ENCODE measurements at places on chromosomes 13 and 19.

- no peak for DNase-seq
Measured at GRCh38 chr13:30338331-30338851, 31.0 kb upstream of the KATNAL1 start.

DNA sequence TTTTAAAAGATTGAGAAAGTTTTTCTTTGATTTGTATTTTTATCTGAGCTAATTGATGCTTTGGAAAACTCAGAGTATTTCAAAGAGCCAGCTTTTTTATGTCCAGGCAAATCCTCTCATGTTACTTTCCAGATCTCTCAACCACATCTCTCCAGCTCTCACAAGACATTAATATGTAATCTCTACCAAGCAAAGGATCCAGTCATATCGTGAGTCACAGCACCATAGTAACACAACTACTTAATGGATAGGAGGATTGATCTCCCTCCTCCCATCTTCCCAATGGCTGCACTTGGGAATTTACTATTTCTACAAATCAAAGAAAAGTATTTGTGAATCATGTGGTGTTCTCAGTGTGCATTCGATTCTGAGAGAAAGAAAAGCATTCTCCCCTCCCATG, 63.3 kb downstream of the POU4F1 start:
- no peak for DNase-seq

DNA sequence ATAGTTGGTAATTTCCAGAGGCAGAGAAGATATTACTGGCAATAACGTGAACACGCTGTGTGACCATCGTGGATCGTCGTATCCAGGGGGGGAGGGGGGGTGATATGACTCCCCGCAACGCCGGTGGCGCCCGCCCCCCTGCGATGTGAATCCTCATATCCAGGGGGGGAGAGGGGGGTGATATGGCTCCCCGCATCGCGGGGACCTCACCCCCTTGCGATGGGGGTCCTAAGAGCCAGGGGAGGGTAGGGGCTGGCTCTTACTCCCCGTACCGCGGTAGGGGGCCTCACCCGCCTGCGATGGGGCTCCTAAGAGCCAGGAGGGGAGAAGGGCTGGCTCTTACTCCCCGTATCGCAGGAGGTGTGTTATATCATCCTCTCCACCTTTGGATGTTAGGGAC, 31.3 kb upstream of the RGCC start:
- no peak for DNase-seq

- no peak for DNase-seq
Measured at GRCh38 chr13:21557995-21558394, 46.0 kb downstream of the MICU2 start.

DNA sequence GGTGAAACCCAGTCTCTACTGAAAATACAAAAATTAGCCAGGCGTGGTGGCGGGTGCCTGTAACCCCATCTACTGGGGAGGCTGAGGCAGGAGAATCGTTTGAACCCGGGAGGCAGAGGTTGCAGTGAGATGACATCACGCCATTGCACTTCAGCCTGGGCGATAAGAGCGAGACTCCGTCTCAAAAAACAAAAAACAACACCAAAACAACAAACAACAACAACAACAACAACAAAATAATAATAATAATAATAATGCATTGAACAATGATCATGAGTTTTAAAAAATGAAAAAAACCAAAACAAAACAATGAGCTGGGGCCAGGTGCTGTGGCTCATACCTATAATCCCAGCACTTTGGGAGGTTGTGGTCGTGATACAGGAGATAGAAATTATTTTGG, 23.1 kb upstream of the HOMER3 start:
- no peak for DNase-seq

- no peak for DNase-seq
Measured at GRCh38 chr13:76894401-76895110, 8.4 kb upstream of the KCTD12 start.

GRCh38 chr13:25860862-25861261, 191.0 kb downstream of the SHISA2 start:
- DNase-seq = no peak

DNA sequence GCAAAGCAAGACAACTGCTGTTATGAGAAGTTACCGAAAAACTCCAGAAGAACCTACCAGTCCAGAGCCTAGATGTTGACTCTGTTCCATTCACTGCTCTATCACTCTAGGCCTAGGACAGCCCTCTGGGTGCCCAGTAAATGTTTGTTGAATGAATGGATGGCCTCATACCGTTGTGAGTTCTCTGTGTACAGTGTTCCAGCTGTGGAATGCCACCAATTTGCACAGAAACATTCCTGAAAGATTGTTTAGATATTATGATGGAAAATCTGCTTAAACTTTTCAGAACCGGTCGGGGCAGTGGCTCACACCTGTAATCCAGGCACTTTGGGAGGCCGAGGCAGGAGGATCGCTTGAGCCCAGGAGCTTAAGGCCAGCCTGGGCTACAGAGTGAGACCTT, 1.3 kb upstream of the FBL start:
- no peak for DNase-seq

DNA sequence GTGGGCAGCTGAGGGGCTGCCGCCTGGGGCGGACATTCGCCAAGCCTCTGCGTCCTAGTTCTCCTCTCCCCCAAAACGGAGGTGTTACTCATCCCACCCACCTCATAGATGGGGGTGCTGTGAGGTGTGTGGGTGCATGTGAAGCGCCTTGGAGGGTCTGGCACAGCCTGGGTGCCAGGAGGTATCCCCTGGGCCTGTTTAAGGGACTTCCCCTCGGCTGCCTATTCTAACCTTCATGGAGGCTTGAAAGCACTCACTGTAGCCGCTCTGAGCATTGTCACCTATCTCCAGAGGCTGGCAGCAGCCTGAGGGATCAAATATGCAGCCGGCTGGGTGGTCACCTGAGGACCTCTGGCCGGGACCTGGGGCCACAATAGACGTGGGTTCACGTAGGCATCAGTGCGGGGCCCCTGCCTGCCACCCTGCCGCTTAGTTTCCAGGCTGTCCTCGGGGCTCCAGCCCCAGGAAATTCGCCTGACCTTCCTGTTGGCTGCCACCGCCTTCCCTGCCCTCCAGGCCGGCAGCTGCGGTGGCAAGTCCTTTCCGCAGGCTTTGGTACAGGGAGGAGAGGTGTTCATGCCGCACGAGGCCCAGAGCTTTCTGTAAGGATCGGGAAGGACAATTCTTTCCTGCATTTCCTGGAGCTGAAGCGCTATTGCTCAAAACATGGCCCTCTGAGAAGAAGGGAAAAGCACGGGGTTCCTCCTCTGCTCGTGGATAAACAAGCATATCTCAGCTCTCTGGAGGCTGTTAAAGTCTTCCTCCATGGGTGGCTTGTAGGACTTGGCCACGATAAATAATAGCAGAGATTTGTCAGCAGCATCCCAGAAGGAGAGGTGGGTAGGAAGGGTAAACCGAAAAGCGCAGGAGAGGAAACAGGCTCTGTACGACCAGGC, 4.6 kb downstream of the COL4A2 start:
- no peak for DNase-seq

DNA sequence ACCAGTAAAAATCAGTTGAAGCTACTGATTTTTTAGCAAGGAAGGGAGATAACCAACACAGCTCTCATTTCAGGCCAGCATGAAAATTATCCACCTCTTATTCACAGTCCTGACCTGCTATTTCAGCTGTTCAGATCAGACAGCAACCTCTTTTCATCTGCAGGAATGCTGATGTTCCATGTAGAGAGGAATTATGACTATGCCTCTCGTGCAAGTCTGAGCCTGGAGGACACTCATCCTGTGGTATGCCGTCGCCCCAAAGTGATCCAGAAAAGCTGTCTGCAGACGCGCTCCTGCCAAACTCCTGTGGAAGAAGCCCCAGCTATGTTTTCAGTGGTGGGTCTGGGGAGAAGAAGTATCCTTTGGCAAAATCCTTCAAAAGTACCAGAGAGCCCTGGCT, 563.5 kb upstream of the SLITRK1 start:
- no peak for DNase-seq

GRCh38 chr13:59451236-59451635, 712.5 kb downstream of the DIAPH3 start:
- no peak for DNase-seq

- no peak for DNase-seq
Measured at GRCh38 chr13:90899416-90899815, 448.1 kb upstream of the MIR17HG start.

- peak; percentile 14 for DNase-seq
Measured at GRCh38 chr19:8655340-8655709, 24.9 kb downstream of the NFILZ start.

- DNase-seq = no peak
Measured at GRCh38 chr13:62176051-62176450, 760.4 kb upstream of the PCDH20 start.

GRCh38 chr13:50584856-50585580, 258.5 kb downstream of the DLEU7 start:
- no peak for DNase-seq

DNA sequence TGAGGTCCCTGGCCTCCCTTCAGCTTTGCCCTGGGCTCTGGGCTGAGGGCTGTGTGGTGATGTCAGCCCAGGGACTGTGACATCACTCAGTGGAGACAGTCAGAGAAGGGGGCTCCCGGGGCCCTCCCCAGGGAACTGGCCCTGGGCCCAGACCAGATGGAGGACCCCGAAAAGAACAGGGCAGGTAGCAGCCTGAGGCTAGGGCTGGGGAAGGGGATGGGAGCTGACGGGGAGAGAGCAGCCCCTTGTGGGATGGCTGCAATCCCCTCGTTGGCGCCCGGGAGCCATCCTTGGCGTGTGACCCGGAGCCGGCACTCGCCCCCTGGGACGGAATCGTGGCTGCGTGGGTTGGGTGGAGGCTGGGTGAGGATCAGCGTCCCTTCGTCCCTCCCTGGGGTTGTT, 13.6 kb downstream of the CSNK1G2 start:
- no peak for DNase-seq

DNA sequence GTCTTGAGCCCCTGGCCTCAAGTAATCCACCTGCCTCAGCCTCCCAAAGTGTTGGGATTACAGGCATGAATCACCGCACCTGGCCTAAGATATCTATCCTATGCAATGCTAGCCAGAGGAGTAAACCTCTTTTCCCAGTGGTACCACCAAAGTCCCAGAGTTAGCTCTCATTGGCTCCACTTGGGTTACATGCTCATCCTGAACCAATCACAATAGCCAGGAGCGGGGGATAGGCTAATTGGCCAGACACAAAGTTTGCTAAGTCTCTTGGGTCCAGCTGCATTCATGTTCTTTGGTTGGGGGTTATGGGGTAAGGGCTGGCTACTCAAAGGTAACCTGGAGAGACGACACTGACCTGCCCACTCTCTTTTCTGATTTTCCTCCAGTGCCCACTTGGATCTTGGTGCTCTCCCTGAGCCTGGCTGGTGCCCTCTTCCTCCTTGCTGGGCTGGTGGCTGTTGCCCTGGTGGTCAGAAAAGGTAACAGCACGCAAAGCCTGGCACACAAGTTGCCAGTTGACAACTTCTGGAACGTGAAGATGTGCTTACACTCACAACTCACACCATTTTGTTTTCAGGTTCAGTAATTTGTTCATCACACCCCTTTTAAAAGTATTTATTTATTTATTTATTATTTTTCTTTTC, 7.8 kb downstream of the C19orf38 start:
- DNase-seq = no peak
